ENCODE measurements at places on chromosomes 6 and 20. TPM values are rescaled to one million over a fixed set of nuclear protein-coding genes. Genes with fewer than 3 reads are reported as not detected.

IL17A gene
- total RNA-seq = not detected

- DNase-seq = no peak
Observed at GRCh38 chr20:36162272-36162966, 7.9 kb downstream of the EPB41L1 start.

GRCh38 chr6:52534966-52535390 lies 41.9 kb downstream of the TRAM2 start:
- DNase-seq = no peak

DNA sequence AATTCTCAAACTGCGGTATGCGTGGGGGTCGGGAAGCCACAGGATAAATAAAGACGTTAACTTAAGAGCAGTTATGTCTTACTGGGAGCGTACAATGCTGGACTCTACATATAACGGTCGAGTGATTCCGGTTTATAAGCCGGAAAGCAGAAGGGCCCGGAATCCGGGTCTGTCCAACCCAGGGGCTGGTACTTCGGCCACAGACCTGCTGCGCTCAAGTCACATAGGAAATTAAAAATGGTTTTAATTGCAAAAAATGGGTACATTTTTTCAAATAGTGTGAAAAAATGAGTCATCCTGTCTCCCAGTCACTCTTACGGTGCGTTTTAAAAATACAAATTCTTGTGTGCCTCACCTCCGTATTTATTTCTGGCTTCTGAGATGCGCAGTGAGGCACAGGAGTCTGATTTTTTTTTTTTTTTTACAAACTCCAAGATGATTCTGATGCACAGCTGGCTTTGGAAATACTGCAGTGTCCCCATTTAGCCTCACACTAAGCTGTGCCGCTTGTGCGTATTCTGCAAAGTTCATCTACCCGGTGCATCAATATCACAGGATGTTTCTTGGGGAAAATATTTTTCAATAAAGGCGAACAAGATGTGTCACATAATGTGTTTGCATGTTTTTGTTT lies 1.0 kb downstream of the PCIF1 start:
- no peak for DNase-seq

TMEM170B gene
- 5.6 TPM for total RNA-seq

OLIG3 gene
- not detected for total RNA-seq

GRCh38 chr20:37670351-37670791 lies 23.5 kb upstream of the CTNNBL1 start:
- DNase-seq = no peak

GRCh38 chr6:35497571-35498421 lies 917 bp upstream of the TEAD3 start:
- no peak for DNase-seq

- no peak for DNase-seq
Observed at GRCh38 chr6:31478186-31478950, 19.6 kb upstream of the MICB start.

IRF4 gene
- total RNA-seq = 0.07 TPM

DNA sequence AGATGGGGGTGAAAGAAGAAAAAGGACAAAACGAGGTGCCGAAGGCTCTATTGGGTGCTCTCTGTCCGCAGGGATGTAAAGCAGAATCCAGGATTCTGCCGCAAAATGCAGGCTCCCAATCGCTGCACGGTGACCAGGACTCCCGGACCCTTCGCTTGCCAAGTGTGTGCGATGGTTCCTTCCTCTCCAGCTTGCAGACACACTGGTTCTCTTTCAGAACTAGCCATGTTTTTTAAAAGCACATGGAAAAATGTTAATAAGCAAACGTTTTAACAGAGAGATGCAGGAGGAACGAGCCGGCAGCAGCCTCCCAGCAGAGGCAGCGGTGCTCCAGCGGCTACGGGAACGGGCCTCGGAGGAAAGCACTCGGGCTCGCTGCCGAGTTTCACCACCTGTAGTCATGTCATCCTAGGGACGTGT lies 59.6 kb downstream of the ZNF831 start:
- DNase-seq = no peak

RAB5IF gene
- 137 TPM for total RNA-seq

GRCh38 chr6:34281702-34282334 lies 33.0 kb upstream of the SMIM29 start:
- no peak for DNase-seq

DNA sequence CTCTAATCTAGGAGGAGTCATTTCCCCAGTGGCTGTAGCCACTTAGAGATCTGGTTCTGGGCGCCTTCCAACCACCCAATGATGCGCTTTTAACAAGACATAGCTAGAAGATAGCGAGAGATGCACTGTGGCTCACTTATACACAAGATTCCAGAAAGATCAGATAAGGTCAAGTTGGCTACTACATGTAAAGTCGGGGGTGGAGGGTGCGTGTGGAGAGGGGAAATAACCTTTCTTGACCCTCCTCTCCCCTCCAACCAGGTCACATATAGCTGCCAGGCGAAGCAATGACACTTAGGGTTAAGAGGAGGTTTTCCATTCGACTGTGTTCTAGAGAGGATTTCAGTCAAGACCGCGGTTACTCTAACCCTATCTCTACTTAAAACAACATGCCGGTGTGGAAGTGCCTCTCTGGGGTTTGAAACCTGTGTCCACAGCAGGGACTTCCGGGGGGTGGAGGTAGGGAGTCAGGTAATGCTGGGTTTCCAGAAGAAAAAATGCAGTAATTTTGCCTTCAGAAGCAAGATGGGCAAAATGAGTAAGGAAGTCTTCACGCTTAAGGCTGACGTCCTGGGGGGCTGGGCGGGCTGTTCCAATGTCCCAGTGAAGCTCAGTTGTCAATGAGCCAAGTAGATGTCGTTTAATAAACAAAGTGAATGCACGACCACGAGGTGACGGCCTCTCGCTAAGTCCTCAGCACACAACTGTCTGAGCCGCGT lies 1.8 kb upstream of the SIM1 start:
- DNase-seq = no peak

DNA sequence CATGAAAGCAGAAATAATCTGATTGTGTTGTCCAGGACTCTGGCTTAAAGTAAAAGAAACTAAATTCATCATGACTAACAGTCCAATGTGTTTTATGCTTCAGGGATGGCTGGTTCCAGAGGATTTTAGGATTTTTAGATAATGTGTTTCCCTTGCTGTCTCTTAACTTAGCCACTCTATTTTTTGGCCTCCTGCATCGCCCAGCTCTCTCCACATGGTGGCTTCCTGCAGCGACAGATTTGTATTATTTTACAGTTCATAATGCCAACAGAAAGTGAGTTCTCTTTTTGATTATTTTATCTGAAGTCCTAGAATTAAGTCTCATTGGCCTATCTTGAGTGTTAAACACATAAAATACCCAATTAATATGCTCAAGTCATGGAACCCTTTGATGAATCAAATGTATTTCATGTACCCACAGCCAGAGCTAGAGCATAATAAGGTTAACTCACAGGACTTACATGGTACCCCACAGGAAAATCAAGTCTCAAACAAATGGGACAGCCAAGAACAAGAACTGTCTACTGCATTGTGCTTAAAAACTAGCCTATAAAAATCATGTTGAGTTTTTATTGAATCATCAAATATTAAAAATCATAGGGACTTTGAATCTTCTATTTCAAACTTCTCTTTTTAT lies 582.5 kb downstream of the DOK5 start:
- DNase-seq = no peak

DNA sequence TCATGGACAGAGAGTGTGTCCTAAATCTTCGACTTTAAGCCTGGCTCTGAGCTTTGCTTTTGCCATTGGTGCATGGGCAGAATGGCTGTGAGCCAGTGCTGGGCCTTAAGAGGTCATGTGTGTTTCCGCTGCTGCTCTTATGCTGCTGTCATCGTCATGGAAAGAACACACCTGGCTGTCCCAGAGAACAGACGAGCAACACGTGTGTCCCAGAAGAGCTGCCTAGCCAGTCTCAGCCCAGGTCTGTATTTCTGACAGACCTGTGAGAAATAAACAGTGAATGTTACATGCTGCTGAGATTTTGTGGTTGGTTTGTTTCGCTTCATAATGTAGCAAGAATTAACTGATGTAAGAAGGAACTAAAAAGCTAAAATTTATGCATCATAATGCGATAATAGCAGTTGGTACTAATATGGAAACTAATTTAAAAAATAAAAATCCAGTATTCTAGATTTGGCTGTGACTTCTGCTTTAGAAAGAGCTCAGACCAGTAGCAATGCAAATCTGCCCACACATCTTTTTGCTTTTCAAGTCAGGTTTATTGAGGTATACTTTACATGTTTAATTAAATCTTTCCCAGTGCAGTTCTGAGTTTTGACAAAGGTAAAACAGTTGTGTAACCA lies 11.5 kb upstream of the SCP2D1 start:
- DNase-seq = no peak

- no peak for DNase-seq
Observed at GRCh38 chr6:145811741-145812140, 2.9 kb downstream of the FBXO30 start.

- DNase-seq = no peak
Observed at GRCh38 chr6:5997420-5997987, 9.2 kb downstream of the NRN1 start.

MUCL3 gene
- not detected for total RNA-seq

DNA sequence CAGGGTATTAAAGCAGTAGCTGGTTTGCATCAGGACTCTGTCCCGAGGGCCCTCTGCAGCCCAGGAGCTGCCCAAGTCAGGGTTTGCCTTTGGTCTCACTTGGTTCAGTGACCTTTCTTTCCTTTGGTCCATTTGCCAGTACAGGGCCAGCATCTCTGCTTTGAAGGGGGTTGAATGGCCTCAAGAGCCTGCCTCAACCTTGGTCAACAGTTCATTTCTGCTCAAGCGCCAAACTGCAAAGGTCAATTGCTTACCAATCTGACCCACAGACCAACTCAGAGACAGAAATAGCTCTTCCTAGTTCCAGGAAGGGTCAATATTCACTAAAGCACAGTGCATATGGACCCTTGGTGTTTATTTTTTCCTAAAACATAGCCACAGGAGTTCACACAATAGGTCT lies 19.4 kb downstream of the VIP start:
- no peak for DNase-seq

DNA sequence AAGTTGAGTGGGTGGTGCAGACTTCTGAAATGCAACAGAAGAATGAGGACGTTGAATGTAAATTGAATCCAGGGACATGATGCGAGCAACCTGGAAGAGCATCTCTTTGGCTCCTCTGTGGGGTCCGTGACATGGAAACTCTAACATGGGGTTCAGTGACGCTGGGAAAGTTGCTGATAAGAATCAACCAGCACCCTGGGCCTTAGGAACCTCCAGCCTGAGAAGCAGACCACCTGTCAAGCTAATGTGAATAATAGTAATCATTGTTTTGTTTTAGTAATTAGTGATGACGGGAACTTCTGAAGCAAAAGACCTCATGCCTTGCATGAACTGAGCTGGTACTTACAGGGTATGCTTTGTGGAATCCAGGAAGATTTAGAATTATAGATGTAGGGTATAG lies 25.2 kb upstream of the DOK5 start:
- DNase-seq = no peak

DNA sequence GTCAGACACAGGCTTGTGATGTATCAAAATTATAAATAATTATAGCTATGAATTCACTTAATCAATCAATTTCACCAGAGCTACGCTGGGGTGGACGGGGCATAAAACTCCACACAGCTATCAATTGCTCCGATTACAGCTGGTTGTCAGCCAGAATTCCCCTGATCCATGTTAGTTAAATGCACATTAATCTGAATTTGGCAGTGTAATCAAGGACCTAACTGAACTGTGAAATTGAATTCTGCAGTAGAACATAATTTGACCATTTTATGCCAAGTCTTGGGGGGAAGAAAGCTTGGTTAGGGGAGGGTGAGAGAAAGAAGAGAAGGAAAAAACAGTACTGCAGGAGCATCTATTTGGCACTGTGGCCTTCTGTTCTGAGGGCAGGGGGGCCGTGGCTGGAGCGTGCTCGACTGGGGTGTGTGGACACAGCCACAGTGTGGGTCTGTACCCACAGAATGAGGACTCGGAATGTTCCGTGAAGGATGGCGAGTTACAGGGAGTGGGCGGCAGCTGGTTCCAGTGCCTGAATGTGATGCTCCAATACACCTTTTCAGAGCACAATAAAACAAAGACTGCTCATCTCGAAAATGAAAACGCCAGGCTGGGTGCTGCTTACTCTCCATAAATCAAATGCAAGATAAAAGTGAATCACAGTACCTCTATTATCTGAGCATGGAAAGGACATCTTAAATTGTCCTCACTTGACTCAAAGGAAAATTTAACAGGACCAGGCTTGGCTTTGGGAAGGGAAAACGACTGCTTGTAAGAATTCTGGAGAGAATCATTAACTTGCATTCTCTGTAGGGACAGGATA lies 59.2 kb downstream of the LAMP5 start:
- no peak for DNase-seq

- DNase-seq = no peak
Observed at GRCh38 chr6:137283940-137284810, 65.0 kb upstream of the IFNGR1 start.

XKR7 gene
- total RNA-seq = not detected

DNA sequence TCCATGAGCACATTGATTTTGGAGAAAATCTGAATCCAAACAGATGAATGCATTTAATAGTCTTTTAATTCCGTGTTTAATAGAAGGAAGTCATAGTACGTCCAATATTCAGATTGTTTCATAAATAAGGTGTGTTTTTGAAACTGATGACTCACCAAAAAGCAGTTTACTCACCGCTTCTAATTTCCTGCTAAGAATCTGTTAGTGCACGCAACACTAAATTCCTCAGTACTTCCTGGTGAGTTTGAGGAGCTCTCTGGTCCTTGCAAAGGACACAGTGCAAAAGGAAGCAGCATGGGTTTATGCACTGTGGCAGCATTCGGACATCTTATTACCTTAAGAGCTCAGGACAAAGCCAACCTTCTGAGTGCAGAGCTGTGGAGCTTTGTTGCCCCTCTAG lies 2.3 kb upstream of the ADGRF1 start:
- peak; percentile 29 for DNase-seq

GRCh38 chr6:13708736-13709135 lies 2.9 kb downstream of the RANBP9 start:
- no peak for DNase-seq

DNA sequence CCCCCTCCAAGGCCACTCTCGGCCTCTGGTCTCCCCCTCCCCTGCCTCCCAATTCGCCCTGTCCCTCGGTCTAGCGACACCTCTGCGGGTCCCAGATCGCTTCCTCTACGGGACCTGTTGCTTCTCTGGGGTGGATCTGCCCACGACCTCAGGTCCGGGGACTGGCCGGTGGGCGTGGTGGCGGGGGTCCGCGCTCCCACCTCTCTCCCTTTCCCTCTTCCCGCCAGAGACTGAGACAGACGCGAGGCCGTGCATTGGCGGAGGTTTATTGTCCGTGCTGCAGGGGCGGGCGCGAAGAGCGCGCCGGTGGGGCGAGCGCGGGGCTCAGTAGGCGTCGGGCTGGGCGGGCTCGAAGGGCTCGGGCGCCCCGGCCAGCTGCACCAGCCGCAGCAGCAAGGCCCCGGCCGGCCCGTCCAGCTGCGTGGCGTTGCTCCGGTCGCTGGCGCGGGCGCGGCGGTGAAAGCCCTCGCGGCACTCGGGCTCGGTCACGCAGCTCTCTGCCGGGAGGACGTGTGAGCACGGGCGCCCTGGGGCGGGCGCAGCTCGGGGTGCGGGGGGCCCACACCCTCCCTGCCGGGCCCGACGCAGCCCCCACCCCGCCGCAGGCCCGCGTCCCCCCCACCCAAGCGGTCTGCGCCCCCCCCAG lies 2.1 kb downstream of the AVP start:
- DNase-seq = no peak
